ENCODE measurements at places on chromosomes 3 and 15. TPM values are rescaled to one million over a fixed set of nuclear protein-coding genes. Genes with fewer than 3 reads are reported as not detected.
A peak's percentile ranks its signal among the peaks of the same experiment; 100 is the strongest.

GRCh38 chr3:110227991-110228390 lies 843.6 kb upstream of the NECTIN3 start:
- ATAC-seq: no peak
- no peak overlapping the region for H3K4me3 ChIP-seq
- H3K27me3 ChIP-seq: no peaks in the 10 kb centered on the region
- H3K4me1 ChIP-seq: no peaks in the 10 kb centered on the region
- H3K36me3 ChIP-seq: no peaks in the 10 kb centered on the region

DNA sequence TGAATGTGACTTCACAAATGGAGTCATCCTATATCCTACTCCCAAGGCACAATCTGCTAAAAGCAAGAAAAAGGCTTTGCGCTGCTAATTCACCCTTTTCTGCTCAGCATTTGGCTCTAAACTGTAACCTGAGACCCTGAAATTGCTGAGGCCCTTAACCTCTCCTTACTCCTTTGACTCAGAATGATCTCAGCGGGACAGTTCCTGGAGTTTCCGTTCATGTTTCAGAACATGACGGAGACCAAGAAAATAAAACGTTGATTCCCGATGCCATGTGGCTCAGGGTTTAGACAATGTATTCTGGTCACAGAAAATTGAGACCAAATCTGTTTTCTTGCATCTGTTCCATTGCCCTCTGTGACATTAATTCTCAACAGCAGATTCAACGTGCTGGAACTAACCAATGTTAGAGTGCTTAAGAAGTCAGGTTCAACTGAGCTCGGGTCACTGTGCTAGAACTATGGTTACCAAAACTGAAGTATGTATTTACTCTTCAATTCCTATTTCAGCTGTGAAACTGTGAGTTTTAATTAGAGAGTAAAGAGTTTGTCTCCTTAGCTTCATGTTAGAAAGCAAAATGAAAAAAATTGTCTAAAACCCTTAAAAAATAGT lies 45.4 kb upstream of the TMC3 start:
- no peak for ATAC-seq
- H3K4me3 ChIP-seq: no peak overlapping the region
- H3K4me1 ChIP-seq: no peaks in the 10 kb centered on the region
- no peak overlapping the region for H3K27ac ChIP-seq
- peaks cover under 1% of the 10 kb centered on the region for H3K27me3 ChIP-seq

- H3K27ac ChIP-seq: no peak overlapping the region
- no peak for ATAC-seq
- no peak overlapping the region for H3K4me3 ChIP-seq
- no peaks in the 10 kb centered on the region for H3K4me1 ChIP-seq
- peaks cover 4% of the 10 kb centered on the region for H3K27me3 ChIP-seq
Observed at GRCh38 chr3:123186695-123187094, 15.0 kb upstream of the SEC22A start.

DNA sequence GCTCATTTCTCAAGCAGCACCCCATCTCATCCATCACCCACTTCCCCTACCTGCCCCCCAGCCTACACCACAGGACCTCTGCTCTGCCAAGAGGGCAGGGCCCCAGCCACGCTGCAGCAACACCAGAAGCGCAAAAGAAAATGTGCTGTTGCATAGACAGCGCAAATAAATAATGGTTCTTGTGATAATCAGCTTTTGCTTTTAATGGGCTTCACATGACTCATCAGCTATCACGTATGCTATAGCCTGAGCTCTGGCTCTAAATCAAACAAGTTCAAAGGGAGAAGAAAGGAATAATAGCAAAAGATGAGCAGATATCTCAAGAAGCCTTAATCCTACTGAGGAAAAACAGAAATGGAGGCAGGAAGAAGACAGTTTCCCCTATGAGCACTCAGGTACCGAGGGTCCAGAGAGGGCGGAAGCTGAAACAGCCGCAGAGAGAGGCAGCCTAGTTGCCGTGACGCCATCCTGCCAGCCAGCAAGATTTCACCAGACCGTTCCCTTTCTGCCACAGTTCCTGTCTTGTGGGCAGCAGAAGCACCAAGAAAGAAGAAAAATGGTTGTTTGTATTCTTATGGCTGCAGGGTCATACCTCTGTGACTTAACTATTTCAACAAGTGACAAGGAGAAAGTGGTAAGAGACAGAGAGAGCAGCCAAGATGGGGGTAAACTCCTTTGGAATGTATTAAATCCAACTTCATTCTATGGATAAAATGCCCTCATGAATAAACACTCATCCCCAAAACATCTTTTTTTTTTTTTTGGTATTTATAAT lies 22.0 kb downstream of the RAB27A start:
- ATAC-seq: peak; percentile 97
- peaks cover 96% of the 10 kb centered on the region for H3K36me3 ChIP-seq
- H3K4me3 ChIP-seq: peak overlapping the region; percentile 74
- peaks cover 50% of the 10 kb centered on the region for H3K4me1 ChIP-seq

GRCh38 chr3:195863121-195864061 lies 45.0 kb downstream of the TNK2 start:
- no peak overlapping the region for H3K4me3 ChIP-seq
- ATAC-seq: peak; percentile 94
- H3K4me1 ChIP-seq: no peaks in the 10 kb centered on the region

DNA sequence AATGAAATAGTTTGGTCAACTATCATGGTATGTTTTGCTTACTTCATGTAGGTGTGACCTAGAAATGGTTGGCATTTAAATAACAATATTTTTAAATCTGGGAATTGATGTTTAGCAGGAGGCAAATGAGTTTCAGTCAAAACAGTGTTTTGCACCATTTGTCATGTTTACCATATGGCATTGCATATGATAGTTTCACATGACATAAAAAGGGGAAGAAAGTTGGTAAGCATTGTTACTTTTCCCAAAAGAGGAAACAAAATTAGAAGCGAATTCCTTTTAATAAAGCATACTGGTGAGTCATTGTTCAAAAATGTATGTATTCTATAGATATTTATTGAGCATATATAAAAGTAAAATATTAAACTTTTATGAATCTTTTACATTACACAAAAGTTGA lies 2.3 kb downstream of the RNF13 start:
- peaks cover 5% of the 10 kb centered on the region for H3K36me3 ChIP-seq
- H3K4me3 ChIP-seq: peak overlapping the region; percentile 97
- ATAC-seq: no peak
- H3K27ac ChIP-seq: no peak overlapping the region
- no peaks in the 10 kb centered on the region for H3K27me3 ChIP-seq
- peaks cover 46% of the 10 kb centered on the region for H3K4me1 ChIP-seq

The SH2D7 gene
- not detected for total RNA-seq

The TMEM41A gene
- total RNA-seq: 30.6 TPM

The TNNC1 gene
- total RNA-seq: 6.5 TPM

The CSTA gene
- total RNA-seq: not detected

The SCG3 gene
- not detected for total RNA-seq

The GPR27 gene
- total RNA-seq: 0.32 TPM

The HRG gene
- not detected for total RNA-seq
